ENCODE measurements at places on chromosomes 6 and 20.

- no peak for DNase-seq
Measured at GRCh38 chr20:33005908-33006775, 1.4 kb upstream of the BPIFB2 start.

- no peak for DNase-seq
Measured at GRCh38 chr20:49672096-49672664, 41.5 kb downstream of the B4GALT5 start.

- DNase-seq = no peak
Measured at GRCh38 chr6:101478891-101479290, 85.4 kb downstream of the GRIK2 start.

DNA sequence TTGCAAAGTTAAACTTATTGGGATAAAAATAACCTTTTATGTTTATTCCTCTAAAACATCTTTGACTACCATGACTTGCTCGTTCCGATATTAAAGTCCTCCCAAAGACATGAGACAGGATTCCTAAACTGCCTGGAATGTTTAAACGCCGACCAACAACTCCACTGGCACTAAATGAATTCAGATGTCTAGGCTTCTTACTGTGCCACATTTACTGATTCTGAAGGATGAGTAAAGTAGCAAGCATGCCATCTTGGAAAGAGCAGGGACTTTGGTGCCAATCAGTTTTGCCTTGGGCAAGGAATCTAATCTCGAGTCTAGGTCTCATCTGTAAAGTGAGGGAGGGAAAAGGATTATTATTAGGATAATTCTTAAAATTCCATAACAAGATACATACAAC lies 25.3 kb downstream of the MBOAT1 start:
- no peak for DNase-seq

- DNase-seq = no peak
Measured at GRCh38 chr6:151514000-151514730, 20.3 kb downstream of the CCDC170 start.

DNA sequence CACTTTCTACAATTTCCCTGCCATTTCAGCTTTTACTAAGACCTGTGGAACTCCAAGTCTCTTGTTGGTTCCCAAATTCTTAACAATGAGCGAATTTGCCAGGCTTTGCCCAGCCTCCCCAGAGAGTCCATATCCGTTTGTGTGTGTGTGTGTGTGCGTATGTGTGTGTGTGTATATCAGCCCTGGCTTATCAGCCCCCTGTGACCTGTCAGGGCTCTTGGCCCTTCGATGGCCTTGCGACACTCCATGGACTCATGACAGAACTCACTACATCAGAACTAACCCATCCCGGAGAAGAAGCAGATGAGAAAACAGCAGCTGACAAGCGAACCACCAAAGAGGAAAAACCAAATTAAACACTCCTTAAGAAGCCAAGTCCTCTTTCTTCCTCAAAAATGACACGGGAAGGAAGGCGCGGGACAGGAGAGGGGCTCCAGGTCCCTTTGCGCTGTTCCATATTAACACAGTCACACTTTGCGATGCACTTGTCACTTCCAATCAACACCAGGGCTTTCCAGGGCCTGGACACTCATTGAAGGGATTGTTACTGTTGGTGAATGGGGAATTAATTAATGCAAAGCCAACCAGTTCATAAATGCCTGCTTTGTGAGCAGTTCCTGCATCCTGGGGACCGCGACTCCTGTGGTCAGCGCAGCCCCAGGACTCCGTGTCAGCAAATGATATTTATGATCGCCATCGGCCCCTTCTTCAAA lies 524.0 kb downstream of the CD83 start:
- no peak for DNase-seq

DNA sequence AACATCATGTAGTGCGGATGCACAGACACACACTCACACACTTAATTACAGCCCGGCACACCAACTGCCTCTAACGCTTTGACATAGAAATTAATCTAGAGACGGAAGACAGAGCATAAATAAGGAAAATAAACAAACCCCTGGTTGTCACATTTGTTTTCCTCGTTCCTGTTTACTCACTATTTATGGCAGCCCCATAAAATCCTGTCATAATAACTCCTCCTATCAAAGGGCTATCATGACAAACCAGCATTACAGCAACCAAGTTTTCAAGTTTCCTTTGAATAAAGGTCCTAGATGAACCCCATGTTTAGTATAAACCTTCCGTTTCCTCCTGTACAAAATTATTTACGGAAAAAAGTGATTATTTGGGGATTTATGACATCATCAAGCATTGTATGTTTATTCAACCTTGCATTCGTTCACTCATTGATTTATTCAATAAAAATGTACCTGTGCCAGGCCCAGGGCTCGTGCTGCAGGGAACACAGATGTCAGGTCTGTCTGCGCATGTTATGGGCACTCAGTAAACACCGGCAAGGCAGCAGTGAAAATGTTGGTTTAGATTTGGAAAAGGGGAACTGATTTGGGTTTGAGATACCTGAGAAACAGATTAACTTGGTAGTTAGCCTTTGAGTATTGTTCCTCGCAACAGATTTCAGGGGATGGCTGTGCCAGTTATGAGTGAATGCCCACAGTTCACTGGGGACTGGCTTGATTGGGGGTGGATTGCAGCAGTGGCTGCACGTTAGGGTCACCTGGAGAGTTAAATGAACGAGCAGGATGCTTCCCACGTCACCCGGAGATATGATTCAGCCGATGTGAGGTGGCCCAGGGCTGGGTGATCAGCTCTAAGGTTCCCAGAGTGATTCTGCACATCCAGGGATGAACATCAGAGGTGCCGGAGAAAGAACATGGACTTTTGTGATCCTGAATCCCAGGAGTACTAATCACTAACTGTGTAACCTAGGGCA lies 295.3 kb upstream of the FOXQ1 start:
- DNase-seq = no peak

- DNase-seq = no peak
Measured at GRCh38 chr6:7332090-7332745, 19.2 kb upstream of the SSR1 start.

- DNase-seq = no peak
Measured at GRCh38 chr20:48898210-48898609, 23.3 kb upstream of the ARFGEF2 start.

- DNase-seq = no peak
Measured at GRCh38 chr6:47152666-47153403, 110.7 kb upstream of the ADGRF1 start.

- no peak for DNase-seq
Measured at GRCh38 chr6:5416250-5416649, 154.9 kb downstream of the FARS2 start.

- DNase-seq = no peak
Measured at GRCh38 chr6:79167931-79168694, 66.4 kb downstream of the HMGN3 start.

GRCh38 chr6:156994215-156995076 lies 217.3 kb downstream of the ARID1B start:
- DNase-seq = no peak

DNA sequence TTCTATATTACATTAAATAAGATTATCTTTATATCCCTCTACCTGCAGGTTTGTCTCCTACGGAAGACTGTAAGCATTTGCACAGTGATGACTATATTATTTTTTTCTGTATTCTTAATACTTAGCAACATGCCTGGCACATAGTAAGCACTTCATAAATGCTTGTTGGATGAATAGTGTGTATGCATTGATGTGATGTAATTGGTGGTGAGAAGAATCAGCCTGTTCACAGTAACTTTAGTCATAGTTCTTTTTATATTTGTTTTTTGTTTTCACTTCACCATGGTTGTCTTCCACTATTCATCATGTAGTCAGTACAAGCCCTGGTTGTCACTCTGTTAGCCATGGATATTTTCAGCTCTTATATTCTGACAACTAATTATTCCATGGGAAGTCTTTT lies 184.0 kb upstream of the FLRT3 start:
- DNase-seq = no peak

DNA sequence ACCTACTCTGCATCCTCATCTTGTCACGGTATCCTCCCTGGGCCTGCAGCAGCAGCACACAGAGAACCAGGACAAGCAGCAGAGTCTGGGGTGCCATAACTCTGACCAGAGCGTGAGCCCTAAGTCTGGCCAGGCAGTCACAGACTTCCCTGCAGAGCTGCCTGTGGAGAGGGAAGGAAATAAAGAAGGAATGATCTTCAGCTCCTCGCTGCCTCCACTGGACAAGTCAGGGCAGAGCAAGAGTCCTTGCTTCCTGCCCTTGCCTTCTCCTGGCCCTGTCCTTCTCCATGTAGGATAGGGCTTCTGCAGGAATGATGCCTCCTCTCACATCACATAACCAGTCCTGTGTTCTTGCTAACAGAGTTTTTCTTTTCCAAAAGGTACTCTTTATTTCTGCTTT lies 15.9 kb upstream of the WFDC11 start:
- no peak for DNase-seq

DNA sequence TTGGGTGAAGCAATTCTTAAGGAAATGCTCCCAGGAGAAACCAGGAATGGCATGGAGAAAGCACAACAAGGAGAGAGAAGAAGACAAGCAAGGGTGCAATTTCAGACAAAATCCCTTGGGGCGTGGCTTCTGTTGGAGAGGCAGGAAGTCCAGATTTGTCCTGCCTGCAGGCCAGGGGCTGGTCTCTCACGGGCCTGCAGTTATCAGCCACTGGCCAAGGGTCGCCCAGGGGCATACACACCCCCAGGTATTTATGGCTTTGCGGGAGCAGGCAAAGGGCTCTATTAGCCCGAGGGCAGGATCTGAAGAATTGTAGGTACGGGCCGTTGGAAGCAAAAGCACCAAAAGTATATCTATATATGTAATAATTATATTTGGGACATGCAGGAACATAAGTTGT lies 87.7 kb downstream of the IYD start:
- DNase-seq = no peak

- no peak for DNase-seq
Measured at GRCh38 chr6:2748183-2748582, 2.5 kb downstream of the MYLK4 start.

DNA sequence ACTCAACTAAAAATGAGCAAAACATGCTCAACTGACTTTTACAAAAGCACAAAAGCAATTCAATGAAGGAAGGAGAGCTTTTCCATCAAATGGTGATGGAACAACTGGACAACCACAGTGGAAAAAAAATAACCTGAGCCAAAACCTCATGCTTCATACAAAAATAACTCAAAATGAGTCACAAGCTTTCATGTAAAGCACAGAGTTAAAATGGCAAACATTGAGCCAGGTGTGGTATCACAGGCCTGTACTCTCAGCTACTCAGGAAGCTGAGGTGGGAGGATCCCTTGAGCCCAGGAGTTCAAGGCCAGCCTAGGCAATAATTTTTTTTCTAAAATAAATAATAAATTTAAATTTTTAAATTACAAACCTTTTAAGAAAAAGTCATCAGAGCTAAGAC lies 18.4 kb upstream of the HLA-G start:
- no peak for DNase-seq

GRCh38 chr6:53692172-53692571 lies 26.6 kb upstream of the KLHL31 start:
- no peak for DNase-seq

- no peak for DNase-seq
Measured at GRCh38 chr20:17992224-17992637, 23.4 kb downstream of the MGME1 start.

DNA sequence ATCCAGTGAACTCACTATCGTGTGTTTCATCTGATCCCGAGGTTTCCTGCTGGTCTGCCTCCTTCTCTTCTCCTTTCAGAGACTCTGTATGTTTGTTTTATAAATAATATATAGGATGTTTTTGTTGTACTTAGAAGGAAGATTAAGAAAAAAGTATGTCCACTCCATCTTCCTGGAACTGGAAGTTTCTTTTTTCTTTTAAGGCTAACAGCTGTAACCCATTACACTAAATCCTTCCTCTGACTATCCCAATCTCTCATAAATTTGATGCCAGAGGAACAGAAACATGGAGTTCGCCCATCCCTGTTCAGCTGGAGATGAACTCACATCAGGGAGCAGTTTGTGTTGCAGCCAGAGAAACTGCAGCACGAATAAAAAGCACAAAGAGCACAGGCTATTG lies 20.7 kb downstream of the RIPK1 start:
- no peak for DNase-seq

DNA sequence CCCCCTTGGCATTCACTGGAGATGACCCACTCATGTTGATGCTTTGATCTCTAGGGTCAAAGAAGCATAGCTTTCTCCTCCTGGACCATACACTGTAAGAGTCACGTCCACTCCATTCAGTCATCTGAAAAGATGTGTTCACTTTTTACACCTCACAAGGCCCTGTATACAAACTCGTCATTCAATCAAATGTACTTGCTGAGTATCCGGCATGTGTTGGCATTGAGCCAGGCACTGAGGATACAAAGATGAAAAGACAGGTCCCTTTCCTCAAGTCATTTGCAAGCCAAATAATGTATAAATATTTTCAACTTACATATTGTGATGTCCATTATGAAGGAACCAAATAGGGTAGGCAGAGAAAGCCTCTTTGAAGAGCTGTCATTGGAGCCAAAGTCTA lies 32.6 kb upstream of the CSNK2A1 start:
- DNase-seq = no peak

DNA sequence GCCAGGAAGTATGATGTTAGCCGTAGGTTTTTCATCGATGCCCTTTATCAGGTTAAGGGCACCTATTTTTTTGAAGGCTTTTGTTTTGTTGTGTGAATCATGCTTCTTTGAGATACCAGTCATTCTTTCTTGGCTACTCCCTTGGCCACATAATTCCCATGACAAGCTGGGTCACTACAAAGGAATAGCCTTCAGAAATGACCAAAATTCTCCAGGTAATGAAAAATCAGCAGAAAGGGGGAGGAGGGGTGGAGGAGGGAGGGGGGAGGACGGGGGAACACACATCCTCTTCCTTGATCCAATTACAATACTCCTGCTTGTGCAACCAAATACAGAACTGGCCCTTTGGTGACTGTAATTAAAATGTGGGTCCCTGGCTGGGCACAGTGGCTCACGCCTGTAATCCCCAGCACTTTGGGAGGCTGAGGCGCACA lies 21.7 kb upstream of the TGM2 start:
- DNase-seq = no peak

- DNase-seq = no peak
Measured at GRCh38 chr6:115932481-115932880, 128.2 kb downstream of the FRK start.

- DNase-seq = no peak
Measured at GRCh38 chr6:139550361-139550760, 175.9 kb upstream of the CITED2 start.

DNA sequence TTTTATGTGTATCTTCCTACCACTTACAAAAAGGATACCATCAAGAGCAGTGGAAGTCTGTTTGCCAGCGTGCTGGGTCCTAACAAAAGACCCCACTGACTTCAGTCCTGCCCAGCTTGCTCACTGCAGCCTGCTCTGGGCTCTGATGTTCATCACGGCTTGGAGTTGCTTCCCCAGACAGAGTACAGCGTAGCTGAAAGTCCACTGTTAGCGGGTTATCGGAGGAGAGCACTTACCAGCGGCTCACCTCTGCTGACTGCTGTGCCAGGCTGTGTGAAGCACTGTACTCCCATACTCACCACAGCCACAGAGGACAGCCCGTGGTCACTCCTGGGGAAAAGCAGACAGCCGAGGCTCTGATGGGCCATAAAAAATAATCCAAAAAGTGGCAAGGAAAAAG lies 40.2 kb downstream of the CTCFL start:
- no peak for DNase-seq

DNA sequence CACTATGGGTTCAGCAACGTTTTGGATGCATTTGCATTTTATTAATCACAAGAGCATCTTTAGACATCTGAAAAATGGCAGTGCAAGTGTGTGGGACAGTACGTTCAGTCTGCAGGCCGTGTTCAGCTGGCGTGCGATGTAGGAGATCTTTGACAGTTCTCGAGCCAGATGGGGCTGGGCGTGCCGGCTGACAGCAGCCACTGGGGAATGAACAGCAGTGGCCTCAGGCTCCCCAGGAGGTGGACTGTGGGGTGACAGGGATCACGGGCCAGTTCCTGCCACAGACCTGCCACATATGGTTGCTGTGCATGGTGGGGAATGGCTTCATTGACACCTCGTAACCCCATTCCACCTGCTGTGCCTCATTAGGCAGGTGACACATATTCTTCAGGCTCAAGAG lies 16.4 kb upstream of the MLN start:
- DNase-seq = no peak
